ENCODE measurements at places on chromosomes 7 and 10.

DNA sequence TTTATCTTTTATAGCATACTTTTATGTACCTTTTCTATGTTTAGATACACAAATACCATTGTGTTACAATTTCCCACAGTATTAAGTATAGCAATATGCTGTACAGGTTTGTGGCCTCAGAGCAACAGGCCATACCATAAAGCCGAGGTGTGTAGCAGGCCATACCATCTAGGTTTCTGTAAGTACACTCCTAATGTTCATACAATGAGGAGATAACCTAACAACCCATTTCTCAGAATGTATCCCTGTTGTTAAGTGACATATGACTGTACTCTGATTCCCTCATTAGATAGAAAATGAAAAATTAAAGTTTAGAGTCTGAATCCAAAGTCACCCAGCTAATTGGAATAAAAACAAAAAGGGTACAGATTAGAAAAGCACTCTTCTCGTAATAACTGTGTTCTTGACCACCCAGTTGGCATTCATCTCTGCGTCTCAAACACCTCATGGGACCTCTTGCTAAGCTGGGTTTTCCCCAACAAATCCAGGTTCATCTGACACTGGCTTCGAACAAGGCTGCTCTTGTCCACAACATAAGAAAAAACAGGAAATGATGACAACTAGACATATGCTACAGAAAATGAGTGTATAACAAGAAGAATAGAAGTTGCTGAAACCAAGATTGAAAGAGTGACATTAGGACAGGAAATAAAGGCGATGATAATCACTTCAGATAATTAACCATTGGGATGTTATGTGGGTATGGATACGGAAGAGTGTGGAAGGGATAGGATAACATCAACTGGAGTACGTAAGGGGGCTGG, 1.4 kb downstream of the NDUFB8 start:
- no peak for DNase-seq

DNA sequence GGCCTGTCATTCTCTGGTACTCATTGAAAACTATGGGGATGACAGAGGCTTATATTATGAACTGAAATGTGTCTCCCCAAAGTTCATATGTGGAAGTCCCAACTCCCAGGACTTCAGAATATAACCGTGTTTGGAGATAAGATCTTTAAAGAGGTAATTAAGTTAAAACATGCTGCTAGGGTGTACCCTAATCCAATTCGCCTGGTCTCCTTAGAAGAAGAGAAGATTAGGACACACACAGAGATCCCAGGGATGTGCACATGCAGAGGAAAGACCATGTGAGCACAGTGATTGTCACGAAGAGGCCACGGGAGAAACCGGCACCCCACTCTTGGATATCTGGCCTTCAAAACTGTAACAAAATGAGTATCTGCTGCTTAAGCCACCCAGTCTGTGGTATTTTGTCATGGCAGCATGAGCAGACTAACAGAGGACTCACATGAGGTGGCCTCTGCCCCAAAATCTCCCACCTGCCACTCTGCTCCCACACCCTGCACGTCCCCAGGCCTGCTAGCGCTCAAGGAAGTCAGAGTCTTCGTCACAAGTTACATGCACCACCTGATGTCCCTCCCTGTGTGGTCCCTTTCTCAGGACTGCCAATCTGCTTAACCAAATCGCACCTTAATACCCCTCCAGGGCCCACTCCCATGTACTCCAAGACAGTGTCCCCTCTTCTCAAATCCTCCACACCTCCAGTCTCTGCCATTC, 26.8 kb downstream of the PLAC9 start:
- DNase-seq = no peak

- DNase-seq = no peak
Observed at GRCh38 chr7:75536940-75537538, 44.9 kb downstream of the SPDYE5 start.

DNA sequence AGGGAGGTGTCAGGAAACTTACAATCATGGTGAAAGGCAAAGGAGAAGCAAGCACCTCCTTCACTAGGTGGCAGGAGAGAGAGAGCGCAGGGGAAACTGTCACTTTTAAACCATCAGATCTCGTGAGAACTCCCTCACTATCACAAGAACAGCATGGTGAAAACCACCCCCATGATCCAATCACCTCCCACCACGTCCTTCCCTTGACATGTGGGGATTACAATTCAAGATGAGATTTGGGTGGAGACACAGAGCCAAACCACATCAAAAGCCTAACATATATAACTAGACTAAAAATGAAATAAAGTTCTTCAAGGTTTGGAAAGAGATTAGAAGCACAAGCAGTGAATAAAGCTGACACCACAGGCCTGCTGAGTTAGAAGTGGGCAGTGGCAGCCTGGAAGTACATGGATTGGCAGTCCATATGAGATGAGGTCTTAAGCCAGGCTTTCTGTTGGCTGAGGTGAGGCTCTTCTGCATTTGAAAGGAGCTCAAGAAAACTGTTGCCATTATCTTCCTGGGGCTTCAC, 96.4 kb upstream of the MDFIC start:
- DNase-seq = peak; percentile 60

DNA sequence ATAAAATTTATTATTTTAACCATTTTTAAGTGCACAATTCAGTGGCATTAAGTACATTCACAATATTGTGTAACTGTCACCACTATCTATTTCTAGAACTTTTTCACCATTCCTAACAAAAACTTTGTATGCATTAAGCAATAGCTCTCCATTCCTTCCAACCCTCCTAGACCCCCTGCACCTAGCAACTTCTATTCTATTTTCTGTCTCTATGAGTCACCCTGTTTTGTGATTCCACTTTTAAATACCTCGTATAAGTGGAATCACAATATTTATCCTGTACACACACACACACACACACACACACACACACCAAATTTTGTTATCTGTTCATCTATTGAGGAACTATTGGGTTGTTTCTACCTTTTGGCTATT, 89.2 kb downstream of the ARID5B start:
- DNase-seq = no peak

DNA sequence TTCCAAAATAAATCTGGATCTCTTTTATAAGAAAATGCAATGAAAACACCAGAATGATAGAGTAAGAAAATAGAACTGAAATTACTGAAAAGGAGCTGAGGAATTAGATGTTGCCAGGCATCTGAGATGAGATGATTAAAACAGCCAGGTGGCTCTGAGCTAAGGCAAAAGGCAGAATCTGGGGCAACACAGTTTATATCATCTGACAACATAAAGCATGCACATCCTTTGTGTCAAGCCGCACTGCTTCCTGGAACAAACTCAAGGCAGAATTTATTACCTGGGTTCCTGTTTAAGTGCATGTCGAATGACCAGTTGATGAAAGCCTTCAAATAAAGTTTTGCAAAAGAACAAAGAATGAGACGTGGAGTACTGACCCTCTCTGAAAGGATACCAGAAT, 247.0 kb downstream of the SNX10 start:
- DNase-seq = no peak

- DNase-seq = no peak
Observed at GRCh38 chr10:85831422-85831821, 535.2 kb downstream of the GRID1 start.

DNA sequence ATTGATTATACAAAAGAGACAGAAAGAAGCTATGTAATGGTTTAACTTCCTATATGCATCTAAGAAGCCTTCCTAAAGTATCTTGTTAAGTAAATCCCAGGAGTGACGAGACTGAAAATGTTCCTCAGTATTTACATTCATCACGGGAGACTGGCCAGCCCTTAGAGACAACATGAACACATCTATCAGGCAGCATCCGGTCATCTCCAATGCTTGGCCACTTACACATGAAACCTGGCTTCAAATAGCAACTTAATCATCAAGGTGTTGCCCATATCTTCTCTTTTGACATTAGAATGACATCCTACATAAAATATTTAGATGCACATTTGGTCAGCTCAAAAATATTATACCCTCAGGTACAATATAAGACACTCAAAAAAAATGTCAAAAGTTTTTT, 33.8 kb downstream of the ERCC6 start:
- no peak for DNase-seq

DNA sequence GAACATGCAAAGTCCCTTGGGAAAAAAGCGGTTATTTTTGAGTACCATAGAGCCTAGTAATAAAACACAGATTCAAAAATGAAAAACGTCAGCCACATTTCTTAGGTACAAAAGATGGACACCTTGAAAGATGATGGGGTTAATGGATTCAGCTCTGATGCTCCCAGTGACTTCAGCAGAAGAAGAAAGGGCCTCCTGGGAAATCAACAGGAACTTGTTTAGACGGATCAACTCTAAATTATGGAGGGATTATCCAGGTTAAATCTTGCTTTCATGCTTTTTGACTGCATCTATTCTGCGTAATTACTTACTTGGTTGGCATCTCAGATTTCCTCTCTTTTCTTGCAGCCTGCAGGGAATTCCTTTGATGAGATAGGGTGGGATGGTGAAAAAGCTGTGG, 82.5 kb downstream of the TMEM178B start:
- no peak for DNase-seq

DNA sequence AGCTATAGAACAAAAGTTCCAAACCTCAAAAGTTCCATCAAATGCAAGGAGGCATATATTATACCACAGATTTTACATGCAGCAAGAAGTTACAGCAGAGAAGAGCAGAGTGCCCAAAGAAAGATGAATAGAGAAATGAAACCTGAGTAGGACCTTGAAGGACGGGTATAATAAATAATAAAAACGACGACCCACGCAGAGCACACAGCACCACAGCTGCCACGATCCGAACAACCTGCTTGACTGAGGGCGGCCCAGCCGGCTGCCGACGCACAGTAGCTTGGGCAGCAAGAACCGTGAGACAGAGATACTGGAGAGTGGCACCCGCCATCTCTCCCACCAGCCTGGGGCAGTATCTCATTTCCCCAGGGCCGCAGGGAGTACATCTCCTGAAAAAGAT, 79.0 kb downstream of the HIPK2 start:
- DNase-seq = no peak

DNA sequence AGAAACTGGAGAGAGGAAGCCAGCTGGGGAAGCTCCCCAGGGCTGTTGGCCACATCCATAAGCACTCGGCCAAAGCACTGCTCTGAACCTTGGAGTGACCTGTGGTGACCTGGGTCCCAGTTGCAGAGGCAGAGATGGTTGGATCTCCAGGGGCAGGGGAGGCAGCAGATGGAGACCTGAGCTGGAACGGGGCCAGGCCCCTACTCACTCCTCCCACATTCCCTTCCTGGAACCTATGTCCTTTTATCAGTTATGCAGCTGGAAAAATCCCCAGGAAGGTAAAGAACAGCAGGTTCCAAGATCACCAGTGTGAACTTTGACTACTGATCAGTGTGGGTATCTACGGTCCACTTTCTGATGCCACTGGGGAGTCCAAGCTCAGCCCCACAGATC, 9.6 kb upstream of the PNLIPRP2 start:
- DNase-seq = no peak

GRCh38 chr7:1329261-1329660, 96.6 kb downstream of the UNCX start:
- DNase-seq = no peak

- no peak for DNase-seq
Observed at GRCh38 chr7:81256991-81257390, 338.1 kb upstream of the SEMA3C start.

DNA sequence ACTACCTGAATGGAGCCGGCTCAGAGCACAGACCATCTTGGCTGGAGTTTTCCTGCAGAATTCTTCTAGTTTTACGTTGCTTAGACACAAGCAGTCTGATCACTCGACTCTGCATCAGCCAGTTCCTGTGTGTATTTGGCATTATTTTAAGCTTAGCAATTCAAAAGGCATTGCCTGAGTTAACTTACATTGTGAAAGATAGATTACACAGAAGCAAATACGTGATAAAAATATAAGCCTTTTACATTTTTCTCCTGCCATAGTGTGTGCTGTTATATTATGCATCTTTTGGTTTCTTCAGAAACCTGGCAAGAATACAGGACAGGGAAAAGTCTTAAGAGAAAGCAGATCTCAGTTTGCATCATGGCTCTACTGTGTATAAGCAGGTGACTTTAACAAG, 98.1 kb downstream of the LRRC4 start:
- no peak for DNase-seq

- DNase-seq = no peak
Observed at GRCh38 chr10:90161-90560, 41.1 kb upstream of the TUBB8 start.

DNA sequence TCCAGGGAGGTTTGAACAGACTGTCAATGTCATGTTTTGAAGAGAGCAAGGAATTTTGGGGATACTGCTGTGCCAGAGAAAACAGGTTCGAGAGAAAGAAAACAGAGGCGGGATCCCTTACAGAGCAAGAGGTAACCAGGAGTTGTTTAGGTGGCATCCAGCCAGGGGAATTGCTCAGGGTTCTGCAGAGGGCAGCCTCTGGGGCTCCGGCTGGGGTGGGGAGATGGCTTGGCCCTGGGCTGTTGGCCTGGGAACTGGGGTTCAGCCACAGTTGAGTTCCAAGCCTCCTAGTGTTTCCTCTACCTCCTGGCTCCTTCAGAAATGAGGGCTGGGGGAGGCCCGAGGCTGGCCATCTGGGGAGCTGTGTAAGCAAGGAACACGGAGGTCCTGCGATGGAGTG, 68.0 kb downstream of the CAMK1D start:
- DNase-seq = no peak

GRCh38 chr10:72738486-72738885, 46.5 kb downstream of the MCU start:
- no peak for DNase-seq

GRCh38 chr10:111177379-111177778, 100.5 kb downstream of the ADRA2A start:
- DNase-seq = no peak

- DNase-seq = no peak
Observed at GRCh38 chr7:21108182-21108581, 319.7 kb upstream of the SP4 start.

GRCh38 chr10:89523274-89523673, 12.1 kb downstream of the SLC16A12 start:
- no peak for DNase-seq

DNA sequence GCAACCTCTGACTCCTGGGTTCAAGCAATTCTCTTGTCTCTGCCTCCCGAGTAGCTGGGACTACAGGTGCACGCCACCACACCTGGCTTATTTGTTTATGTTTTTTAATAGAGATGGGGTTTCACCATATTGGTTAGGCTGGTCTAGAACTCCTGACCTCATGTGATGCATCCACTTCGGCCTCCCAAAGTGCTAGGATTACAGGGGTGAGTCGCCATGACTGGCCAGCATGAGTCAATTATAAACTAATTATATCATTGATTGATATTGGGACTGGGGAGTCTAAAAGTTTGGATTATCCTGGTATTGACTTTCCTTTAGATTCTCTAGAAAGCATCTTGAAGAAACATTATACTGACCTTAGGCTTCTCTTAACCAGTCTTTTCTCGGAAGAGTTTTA, 73.9 kb upstream of the CCNY start:
- no peak for DNase-seq

DNA sequence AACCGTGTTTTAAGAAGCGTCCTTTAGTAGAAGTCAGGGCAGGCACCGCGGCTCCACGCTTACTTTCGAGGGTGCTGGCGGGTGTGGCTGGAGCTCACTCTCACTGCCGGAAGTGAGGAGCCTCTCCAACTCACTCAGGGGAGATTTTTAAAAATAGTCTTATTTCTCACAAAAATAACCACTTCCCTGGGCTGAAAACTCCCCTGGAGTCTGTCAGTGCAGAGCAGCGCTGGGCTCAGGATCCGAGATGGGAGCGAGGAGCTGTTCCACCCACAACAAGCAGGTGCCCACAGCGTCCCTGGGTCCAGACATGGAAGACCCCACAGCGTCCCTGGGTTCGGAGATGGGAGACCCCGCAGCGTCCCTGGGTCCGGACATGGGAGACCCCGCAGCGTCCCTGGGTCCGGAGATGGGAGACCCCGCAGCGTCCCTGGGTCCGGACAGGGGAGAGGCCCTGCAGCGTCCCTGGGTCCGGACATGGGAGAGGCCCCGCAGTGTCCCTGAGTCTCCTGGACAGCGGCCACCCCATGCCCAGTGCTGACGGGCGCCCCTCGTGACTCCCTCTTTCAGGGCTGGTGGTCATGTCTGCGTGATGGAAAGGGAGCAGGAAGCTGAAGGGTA, 51.2 kb downstream of the VIPR2 start:
- no peak for DNase-seq

Data from stimulated activated CD4-positive, alpha-beta T cell treated with anti-CD3 and anti-CD28 coated beads, Interleukin-12 subunit alpha, Interleukin-12 subunit beta, amount 100 ng/mL, for 24 hours (primary cell).